ENCODE measurements at places on chromosomes 2 and 18.
A peak's percentile ranks its signal among the peaks of the same experiment; 100 is the strongest.

- peak; percentile 46 for DNase-seq
These were observed 85.2 kb upstream of the GRB14 start for GRCh38 chr2:164706522-164706921.

GRCh38 chr18:45562567-45563479 lies 52.5 kb upstream of the SLC14A2 start:
- DNase-seq = no peak

DNA sequence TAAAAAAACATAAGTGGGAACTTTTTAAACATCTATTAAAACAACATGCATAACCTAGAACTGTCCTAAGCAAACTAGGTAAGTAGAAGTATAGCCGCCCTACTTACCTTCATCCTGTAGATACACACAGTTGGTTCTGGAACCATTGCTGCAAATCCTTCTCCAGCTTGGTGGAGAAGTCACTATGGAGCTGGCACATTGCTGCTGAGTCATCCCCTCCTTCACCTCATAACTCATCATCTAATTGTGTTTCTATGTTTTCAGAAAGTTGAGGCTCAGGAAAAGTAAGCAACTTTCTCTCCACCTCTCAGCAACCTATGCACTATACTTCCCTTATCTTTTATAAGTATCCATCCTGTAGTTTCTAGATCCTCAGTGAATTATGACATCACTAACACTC lies 269.8 kb upstream of the MMADHC start:
- peak; percentile 22 for DNase-seq

DNA sequence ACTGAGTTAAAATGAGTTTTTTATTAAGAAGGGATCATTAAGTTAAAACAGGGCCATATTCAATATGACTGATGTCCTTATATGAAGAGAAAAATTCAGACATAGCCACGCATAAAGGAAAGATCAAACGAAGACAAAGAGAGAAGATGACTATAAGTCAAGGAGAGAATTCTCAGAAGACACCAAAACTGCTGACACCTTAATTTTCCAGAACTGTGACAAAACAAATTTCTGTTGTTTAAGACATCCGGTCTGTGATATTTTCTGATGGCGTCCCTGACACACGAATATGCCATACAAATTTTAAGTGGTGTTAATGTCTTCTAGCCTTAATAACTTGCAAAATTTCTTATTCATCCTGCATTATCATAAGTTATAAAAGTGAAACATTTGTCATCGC lies 1325.2 kb upstream of the DDX18 start:
- DNase-seq = no peak

DNA sequence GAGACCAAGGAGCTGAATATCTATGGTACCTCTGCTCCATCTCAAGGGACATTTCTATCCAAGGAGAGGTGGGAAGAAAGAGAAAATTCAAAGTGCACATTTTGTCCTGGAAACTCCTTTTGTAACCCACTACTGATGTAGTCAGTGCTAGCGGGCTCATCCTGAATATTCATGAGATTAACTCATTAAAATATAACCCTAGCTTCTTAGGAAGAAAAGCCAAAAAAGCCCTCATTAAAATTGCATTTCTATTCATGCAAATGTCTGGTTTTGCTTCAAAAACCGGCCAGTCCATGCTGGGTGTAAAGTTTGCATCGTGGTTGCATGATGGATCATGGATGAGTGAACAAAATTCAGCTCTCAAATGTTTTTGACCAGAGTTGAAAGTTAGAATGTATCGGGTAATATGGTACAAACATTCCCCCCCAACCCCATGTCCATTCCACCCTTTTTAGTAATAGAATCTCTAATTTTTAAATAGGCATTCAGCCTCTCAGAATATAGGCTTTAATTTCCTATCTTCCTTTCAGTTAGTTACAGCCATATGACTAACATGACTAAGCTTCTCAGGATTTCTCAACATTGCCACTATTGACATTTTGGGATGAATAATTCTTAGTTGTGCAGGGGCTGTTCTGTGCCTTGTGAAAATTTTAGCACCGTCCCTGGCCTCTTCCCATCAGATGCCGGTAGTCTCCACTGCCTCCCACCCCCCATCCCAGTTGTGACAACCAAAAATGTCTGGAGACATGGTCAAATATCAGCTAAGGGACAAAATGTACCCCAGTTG lies 104.2 kb upstream of the RND3 start:
- peak; percentile 6 for DNase-seq

DNA sequence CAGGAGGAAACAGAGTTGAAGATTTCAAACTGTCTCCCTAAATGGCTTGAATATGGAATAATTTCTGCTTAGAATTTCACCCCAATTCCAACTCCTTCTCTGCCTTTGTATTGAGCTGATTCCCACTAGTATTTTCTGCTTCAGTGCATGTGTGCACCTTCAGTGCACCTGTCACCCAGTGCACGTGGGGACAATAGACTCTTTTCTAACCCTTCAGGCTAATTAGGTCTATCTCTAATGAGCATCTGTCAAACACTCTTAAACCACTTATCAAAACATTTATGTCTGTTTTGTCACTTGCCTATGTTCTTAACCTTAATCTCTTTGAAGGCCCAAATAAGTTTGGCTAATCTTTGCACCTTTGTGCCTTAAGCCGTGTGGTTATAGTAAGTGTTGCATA lies 232.0 kb upstream of the NETO1 start:
- DNase-seq = no peak

DNA sequence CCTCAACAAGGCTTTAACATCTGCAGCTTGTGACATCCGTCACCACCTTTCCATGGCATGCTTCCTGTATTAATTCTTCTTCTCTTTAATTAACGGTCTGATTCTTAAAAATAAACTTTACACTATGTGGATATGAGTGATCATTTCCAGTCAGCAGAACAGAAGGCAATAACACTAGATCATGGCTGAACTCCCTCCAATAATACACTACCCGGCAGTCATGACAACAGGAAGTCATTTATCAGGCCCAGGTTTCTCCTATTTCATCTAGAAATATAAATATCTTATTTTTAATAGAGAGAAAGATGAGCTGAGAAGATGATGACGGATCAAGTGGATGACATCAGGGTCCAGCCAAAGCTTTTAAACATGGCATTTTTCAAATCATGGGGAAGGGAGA lies 792.2 kb downstream of the SLC4A3 start:
- DNase-seq = no peak

GRCh38 chr18:63818212-63818611 lies 43.0 kb downstream of the SERPINB7 start:
- no peak for DNase-seq

DNA sequence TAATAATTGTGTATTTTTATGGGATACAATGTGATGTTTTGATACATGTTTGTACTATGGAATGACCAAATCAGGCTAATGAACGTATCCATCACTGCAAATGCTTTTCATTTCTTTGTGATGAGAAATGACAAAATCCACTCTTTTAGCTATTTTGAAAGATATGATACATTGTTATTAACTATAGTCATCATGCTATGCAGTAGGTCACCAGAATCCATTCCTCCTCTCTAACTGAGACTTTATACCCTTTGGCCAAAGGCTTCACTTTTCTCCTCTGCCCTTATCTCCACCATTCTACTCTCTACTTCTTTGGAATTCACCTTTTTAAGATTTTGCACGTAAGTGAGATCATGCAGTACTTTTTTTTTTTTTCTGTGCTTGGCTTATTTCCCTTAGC lies 44.5 kb upstream of the TMEM17 start:
- DNase-seq = no peak

DNA sequence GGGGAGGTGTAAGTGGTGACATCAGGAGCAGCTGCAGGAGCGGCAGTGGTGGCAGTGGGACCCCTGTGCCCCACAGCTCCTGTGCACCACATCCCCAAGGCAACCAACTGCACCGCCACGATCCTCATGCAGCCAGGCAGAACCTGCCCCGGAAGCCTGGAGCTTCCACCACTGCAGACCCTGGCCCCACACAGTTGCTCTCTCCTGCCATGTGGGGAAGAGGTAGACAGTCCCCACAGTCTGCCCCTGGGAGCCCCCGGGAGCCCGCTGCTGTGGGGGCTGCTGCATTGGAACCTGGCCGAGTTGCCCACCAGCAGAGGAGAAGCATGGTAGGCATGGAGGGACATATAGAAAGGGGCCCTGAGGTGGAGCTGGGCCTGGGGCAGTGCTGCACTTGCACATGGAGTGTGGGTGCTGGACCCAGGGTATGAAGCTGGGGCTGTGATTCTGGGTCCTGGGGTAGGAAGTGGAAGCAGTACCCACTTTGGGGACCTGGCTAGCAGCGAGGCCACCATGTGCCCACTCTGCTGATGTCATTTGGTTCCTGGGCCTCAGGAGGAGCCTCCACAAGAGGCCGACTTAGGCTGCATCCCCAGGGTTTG lies 623.3 kb upstream of the LRRTM4 start:
- no peak for DNase-seq

DNA sequence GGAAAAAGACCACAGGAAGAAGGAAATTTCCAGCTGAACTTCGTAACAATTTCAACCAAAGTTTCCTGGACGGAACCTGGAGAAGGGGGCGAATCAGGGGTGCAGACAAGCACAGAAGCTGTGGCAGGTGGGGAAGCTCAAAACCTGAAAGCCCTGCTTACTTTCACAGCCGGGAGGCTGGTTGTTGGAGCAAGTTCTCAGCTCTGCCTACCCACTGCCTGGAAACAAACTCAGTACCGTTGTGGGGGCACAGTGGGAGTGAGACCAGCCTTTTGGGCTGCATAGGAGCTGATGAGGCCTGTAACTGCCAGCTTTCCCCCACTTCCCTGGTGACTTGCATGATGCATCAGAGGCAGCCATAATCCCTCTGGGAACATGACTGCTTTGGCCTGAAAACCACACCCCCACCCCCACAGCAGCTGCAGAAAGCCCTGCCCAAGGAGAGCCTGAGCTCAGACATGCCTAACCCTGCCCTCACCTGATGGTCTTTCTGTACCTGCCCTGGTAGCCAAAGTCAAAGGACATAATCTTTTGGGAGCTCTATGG lies 207.0 kb upstream of the VWC2L start:
- no peak for DNase-seq

DNA sequence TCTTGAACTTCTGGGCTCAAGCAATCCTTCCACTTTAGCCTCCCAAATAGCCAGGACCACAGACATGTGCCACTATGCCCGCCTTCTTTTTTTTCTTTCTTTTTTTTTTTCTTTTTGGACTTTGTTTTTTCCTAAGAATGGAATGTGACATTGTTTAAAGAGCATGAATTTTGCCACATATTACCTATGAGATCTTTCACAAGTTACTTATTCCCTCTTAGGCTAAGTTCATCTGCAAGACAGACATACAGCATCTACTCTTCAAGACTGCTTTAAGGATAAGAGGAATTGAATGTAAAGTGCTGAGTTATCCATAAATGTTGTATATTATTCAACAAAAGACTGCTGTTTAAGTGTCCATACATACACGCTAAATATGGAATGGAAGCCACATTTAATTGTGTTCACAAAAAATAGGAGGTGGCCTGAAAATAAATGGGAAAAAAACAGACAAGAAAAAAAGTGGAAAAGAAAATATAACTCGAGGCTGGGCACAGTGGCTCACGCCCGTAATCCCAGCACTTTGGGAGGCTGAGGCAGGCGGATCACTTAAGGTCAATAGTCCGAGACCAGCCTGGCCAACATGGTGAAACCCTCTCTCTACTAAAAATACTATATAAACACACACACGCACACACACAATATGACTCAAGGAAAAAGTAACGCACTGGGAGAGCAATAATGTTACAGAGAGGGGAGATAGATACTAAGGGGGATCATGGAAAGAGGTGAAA lies 3.2 kb upstream of the PPM1G start:
- no peak for DNase-seq

DNA sequence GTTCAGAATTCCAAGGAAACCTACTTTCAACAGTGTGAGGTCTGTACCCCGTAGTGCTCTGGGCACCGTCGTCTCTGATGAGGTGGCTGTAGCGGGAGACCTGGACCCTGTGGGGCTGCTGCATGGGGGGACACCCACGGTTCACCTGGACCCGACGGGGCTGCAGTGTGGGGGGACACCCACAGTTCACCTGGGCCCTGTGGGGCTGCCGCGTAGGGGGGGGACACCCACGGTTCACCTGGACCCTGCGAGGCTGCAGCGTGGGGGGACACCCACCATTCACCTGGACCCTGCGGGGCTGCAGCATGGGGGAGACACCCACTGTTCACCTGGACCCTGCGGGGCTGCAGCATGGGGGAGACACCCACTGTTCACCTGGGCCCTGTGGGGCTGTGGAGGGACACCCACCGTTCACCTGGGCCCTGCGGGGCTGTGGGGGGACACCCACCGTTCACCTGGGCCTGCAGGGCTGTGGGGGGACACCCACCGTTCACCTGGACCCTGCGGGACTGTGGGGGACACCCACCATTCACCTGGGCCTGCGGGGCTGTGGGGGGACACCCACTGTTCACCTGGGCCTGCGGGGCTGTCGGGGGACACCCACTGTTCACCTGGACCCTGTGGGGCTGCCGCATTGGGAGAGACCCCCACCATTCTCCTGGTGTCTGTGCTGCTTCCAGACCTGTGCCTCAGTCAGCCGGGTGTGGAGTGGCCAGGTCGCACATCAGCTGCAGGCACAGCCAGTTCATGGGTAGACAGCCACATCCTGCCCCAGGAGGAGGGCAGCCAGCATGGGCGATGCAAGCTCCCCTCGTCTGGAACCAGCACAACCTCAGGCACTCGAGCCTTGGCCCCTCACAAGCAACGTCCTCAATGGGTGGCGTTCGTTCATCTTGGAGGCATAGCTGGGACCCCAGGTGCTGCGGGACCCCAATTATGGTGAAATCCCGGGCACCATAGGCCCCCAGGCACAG lies 114.5 kb downstream of the TMEM18 start:
- no peak for DNase-seq

DNA sequence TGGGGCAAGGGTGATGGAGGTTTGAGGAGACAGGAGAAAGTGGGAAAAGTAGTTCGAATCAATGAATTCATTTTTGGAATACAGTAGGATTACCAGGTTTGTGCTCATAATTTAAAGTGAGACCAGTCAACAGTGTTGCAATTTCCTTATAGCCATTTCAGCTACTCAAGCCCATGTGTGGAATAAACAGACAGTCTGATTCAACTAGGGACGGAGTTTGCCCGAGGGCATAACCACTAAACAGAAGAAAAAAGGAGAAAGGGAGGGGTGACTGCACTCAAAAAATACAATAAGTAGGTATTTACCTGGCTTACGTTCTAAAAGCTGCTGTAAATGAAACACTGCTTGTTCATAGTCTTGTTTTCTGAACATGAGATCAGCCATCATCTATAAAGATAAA lies 55.2 kb downstream of the TTC21B start:
- no peak for DNase-seq

DNA sequence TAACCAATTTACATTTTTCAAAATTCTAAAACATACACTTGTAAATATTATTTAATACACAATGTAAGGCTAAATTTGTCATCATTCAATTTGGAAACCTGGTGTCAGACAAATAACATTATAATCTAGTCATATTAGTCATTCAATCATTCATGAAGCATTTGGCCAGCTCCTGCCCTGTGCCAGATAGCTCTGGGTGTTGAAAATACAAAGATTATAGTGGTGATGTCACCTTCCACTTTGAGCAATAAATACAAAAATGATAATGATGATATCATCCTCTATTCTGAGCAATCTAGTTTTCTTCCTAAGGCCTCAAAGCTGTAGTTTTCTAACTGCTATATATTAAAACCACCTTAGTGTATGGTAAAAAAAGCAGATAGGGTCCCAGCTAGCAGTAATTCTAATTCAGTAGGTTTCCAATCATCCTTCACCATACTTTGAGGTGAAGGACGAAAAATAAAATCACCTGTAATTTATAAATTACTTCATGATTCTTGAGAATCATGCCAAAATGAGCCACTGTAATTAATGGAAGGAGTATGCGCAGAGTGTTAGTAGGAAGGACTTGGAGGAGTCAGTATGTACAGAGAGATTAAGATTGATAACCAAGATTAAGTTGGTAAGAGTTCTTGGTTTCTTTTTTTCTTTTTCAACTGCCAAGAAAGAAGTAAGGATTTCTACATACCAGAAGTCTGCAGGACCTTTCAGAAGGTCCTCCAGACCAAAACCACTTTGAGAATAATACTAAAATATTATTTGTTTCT lies 23.2 kb downstream of the MEMO1 start:
- DNase-seq = peak; percentile 23

All from Daoy (cell line).